ENCODE measurements at places on chromosomes 1 and 21.
A peak's percentile ranks its signal among the peaks of the same experiment; 100 is the strongest.

- no peak for DNase-seq
These were observed 544.1 kb downstream of the KIF26B start for GRCh38 chr1:245698860-245699259.

- no peak for DNase-seq
These were observed 104.2 kb upstream of the IPO9 start for GRCh38 chr1:201724766-201725118.

DNA sequence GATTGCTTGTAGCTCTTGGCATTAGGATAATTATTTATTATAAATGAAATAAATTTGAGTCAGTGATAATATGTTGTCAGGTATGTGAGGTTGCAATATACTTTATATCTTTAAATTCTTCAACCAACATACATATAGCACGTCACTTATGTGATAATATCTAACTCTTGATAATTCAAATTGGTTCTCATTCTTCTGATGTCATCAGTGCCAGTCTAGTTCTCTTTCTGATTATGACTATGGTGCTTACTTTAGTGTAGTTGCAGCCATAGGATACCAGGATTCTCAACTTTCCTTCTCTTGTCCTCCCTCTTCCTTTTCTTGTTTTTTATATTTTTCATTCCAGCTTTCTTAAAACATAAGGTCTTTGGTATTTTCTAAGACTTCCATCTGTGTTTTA, 34.8 kb upstream of the ATP6V1G3 start:
- no peak for DNase-seq

- DNase-seq: no peak
These were observed 43.3 kb upstream of the TSHB start for GRCh38 chr1:114986286-114986685.

DNA sequence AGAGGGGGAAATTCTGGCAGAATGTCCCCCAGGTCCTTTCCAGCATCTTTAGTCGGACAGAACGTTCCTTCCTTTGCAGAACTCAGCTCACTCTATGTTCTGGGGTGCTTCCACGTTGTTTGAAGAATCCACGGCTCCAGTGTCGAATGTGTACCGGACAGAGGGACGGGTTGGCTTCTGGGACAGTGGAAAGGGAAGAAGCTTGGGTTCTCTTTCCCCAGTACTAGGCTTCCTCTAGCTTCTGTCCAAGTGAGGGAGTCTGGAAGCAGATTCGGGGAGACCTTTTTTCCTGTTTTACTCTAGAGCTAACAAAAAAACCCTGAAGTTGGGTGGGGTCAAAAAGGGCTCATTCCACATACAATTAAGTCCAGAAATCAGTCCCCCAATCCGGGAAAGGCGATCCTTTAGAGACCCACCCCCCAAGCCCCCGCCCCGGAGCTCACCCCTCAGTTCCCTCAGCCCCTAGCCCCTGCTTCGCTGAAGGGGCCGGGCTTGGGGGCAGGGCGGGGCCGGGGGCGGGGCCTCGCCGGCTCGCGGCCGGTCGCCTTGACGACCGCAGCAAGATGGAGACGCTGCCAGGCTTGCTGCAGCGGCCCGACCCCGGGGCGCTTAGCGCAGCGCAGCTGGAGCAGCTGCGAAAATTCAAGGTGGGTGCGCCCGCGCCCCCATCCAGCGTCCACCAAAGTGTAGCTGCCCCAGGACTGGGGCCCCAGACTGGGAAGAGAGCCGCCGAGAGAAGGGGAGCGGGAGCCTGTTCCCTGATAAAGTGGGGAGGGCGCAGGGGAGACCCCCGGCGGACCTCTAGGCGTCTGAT, at the start of gene RIIAD1:
Gene RIIAD1 (plus strand): TSS at position 549 of the 814 bp plus-strand sequence. CDS start 15 bp downstream, at position 564.
- no peak for DNase-seq

DNA sequence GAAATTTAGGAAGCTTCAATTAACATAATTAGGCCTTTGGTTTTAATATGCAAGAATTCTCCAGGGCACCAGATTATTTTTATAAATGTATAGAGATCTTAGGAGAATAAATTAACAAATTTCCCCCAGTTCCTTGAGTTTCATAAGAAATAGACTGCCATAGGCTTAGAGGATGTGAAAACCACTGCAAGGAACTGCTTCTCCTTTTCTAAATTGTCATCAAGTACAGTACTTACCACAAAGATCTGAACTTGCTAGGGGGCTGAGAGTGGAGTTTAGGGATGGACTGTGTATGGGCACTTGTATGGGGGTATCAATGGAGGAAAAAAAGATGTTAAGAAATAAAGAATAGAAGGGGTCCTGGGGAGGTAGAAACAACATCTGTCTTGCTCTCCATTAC, 31.1 kb downstream of the LHX8 start:
- no peak for DNase-seq

DNA sequence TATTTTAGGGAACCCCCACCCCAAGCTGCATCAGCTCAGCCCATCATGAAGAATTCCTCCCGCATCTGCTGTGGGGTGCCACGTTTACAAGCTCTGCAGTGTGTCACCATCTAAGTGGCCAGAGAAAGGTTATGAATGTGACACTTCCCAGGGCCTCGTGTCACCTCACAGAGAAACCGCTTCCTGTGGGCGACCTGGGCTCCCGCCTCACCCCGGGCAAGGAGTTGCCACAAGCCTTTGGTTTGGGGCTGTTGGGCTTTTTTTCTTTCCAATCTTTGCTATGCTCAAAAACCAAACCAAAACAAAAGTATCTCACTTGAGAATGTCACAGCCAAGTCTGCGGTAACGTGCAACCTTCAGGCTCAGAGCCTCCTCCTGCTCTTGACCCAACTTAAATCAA, 82.1 kb upstream of the ARHGEF16 start:
- no peak for DNase-seq

DNA sequence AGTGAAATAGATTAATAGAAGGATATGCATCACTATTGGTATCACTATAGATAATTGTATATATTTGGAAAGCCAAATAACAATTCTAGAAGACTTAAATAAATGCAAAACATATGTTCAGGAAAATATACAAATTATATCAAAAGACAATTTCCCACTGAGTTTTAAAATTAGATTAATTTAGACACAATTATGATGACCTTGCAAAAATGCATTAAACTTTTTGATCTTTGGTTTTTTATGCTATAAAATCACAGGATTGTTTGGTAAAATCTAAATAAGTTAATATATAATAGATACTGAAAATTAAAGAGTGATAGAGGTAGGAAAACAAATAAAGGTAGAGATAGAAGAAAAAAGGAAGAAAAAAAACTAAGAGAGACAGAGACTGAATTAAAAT, 2027.7 kb downstream of the MRPL39 start:
- DNase-seq: no peak

- DNase-seq: no peak
These were observed 13.5 kb upstream of the ERG start for GRCh38 chr21:38511662-38512243.

- DNase-seq: no peak
These were observed 1.8 kb upstream of the IL10 start for GRCh38 chr1:206774093-206774492.

DNA sequence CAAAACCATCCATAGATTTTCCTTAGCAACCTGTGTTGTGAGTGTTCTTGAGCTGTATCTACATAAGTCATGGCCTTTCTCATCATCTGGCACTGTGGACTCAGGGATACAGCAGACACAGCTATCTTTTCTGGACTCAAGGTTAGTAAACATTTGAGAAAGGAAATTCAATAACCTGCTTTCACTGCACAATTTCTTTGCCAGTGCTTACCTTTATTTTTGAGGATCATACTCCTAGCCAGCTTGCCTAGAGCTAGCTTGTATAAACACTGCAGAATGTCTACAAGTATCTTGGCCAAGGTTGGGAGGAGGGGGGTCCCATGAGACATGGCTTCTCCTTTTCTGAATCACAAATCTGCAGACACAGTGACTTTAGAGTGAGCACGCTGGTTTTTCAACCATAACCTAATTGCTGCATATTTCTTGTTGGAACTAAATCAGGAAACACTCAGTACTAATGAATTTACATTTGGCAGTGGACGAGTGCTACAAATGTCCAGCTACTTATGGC, 27.2 kb downstream of the ADAMTS5 start:
- no peak for DNase-seq

DNA sequence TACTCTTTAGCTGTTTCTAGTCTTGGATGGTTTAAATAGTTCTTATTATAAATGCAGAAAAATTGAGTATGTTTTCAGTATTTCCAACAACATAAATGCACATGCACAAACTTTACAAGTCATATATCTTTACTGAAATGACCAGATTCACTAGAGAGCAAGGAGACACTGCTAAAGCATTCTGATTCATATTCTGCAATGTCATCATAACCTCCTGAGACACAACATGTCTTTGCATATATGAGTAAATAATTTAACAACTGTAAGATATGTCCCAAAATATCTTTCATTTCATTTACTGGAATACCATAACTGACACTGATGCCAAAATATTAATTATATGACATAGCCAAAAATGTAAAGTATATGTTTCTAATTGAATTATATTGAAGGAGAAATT, 16.8 kb upstream of the SAMSN1 start:
- no peak for DNase-seq

DNA sequence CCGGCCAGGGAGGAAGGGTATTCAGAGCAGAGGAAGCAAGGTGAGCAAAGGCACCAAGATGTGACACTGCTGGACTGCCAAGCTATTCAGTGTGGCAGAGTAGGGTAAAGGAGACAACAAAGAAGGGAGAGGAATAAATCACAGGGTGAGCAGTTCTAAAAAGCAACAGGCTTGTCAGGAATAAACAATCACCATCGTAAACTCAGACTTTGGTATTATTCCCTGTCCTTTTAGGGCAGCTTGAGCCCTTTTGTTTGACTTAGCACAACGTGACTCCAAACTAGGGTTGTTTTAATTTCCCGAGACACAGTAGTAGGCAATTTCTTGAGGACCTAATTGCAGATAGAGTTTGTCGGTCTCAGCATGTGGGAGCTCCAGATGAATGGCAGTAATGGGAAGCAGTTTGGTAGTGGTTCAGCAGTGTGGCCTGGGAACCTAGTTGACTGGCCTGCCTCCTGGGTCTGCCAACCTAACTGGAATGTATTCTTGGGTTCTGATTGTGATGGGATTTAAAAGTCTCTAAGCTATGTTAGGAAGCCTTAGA, 4.3 kb downstream of the CR1L start:
- DNase-seq: no peak

DNA sequence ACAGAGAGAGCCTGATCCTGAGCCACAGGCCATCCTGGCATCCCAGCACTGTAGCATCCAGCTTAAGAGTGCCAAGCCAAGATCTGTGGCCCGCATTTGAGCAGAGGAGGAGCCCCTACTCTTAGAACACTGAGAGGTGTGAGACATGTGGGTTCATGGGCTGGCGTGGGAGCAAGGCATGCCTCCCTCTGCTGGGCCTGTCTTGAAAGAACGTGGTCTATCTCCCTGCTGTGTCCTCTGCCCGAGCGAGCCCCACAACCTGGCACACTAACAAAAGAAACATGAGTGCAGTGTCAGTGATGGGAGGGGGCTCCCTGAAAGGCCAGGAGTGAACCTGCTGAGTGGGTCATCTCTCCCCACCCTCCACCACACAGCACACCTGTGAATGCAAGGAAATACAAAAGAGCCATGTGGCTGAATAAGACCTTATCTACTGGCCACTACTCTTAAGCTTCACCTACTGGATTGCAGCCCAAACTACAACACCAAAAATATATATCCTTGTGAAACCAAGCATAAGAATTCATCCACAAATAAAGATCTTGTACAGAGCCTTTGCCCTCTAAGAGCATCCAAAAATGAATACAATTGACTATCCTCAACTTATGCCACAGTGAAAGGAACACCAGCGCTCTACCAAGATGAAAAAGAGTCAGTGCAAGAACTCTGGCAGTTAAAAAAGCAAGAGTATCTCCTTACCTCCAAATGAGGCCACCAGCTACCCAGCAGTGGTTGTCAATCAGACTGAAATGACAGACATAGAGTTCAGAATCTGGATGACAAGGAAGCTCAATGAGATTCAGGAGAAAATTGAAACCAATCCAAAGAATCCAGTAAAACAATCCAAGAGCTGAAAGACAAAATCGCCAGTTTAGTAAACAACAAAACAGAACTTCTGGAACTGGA, 259.4 kb upstream of the DAB1 start:
- DNase-seq: no peak

DNA sequence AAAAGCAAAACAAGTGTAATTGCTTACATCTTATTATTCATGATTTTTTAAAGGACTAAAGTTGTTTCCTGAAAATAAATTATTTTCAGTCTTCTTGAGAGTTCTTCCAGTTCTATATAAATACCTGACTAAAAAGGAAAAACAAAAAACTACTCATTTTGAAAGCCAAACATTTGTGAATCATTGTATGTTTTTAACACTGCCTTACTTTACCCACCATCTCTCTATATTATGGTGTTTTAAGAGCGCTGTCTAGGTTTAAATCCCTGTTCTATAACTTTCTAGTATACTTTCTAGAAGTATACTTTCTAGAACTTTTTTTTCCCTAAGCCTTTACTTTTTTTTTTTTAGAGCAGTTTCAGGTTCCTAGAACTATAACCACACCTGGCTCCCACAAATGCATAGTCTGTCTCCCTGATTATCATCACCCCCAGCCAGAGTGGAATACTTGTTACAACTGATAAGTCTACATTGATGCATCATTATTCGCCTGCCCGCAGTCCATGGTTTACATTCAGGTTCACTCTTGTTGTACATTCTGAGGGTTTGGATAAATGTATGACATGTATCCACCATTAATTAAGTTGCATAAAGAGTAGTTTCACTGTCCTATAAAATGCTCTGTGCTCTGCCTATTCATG, 9.8 kb downstream of the RSBN1 start:
- DNase-seq: no peak

DNA sequence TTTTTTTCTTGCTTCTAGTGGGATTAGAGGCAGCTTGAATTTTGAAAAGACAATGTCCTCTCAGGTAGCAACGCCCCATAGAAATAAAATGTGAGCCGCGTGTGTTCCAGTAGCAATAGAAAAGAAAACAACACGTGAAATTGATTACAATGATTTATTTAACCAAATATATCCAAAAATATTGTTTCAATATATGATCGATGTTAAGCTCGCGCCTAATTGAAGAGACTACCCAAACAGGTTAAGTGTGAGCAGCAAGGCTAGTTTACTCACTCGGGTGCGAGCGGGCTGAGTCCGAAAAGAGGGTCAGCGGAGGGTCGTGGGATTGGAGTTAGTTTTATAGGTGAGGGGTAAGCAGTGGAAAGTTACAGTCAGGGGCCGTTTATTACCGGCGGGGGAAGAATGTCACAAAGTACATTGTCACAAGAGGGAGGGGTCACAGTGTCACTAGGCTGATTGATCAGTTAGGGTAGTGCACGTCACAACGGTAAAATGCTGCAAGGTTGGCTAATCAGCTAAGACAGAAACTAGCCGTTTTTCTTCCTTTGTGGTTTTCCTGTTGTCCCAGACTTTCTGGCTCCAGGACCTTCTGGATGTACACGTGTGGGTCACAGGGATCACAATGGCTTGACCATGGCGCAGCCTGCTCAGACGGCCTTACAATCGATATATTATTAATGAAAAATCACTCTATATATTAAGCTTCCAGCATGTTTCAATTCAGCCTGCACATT, 697 bp upstream of the ZNF670 start:
- no peak for DNase-seq

- no peak for DNase-seq
These were observed 212.5 kb downstream of the NPHP4 start for GRCh38 chr1:5779608-5780323.

GRCh38 chr1:36650200-36651065, 167.7 kb upstream of the CSF3R start:
- peak; percentile 79 for DNase-seq

GRCh38 chr21:44975720-44976555, 36.1 kb downstream of the SLX9 start:
- no peak for DNase-seq
